T-cell (primary cell): ENCODE measurements at places on chromosomes 12 and 14. TPM values are rescaled to one million over a fixed set of nuclear protein-coding genes. Genes with fewer than 3 reads are reported as not detected.

- no peaks in the 10 kb centered on the region for H3K36me3 ChIP-seq
- peak overlapping the region; percentile 64 for H3K27ac ChIP-seq
- DNase-seq, result no peak
- no peaks in the 10 kb centered on the region for H3K27me3 ChIP-seq
Observed at GRCh38 chr12:68180792-68181744, 21.5 kb upstream of the IFNG start.

DNA sequence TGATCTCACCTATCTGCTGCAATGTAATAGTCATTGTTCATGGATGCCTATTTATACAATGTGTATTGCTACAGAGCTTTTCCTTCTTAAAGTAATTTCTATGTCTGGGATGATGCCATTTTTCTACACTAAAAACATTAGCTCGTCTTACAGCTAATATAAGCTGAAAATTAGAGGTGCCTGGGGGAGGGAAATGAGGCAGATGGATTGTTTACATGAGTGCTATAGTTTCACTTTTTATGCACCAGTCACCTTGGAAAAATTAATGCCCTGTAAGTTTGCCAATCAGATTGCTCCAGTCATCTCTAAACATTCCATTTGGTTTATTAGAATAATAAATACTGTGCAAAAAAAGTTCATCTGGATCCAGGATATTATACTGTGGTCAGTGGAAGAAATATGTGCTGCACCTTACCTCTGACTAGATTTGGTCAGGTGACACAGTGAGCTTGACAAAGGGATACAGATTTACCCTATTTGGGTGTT lies 436.2 kb downstream of the RAD51B start:
- peaks cover 56% of the 10 kb centered on the region for H3K4me1 ChIP-seq
- no peak overlapping the region for H3K27ac ChIP-seq
- H3K27me3 ChIP-seq, result no peaks in the 10 kb centered on the region
- H3K36me3 ChIP-seq, result no peaks in the 10 kb centered on the region
- DNase-seq, result no peak

DNA sequence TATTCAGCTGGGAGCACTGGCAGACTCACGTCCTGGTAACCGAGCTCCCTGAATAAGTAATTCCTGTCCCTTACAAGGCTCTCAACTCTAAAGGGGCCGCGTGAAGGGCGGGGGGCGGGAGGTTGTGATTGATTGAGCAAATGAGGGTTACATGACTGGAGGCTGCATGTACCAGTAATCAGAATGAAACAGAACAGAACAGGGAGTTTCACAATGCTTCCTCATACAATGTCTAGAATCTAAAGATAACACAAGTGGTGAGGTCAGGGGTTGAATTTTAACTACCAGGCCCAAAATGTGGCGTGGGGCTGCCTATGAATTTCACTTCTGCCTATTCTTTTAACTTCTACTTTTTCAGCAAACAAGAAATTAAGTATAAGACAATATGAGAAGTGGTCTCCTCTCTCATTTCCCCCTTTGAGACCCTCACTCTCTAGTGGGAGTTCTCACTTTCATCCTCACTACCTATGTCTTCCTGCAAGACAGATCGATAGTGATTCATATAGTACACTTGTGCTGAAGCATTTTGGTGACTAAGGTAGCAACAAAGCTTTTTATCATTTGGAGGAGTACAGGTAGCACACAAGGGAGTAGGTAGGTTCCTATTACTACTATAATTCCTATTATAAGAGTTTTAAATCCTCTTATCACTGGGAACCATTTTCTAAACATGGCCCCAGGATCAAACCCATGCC lies 239.8 kb downstream of the KTN1 start:
- no peaks in the 10 kb centered on the region for H3K27me3 ChIP-seq
- H3K27ac ChIP-seq, result no peak overlapping the region
- H3K4me3 ChIP-seq, result no peak overlapping the region
- H3K36me3 ChIP-seq, result no peaks in the 10 kb centered on the region

DNA sequence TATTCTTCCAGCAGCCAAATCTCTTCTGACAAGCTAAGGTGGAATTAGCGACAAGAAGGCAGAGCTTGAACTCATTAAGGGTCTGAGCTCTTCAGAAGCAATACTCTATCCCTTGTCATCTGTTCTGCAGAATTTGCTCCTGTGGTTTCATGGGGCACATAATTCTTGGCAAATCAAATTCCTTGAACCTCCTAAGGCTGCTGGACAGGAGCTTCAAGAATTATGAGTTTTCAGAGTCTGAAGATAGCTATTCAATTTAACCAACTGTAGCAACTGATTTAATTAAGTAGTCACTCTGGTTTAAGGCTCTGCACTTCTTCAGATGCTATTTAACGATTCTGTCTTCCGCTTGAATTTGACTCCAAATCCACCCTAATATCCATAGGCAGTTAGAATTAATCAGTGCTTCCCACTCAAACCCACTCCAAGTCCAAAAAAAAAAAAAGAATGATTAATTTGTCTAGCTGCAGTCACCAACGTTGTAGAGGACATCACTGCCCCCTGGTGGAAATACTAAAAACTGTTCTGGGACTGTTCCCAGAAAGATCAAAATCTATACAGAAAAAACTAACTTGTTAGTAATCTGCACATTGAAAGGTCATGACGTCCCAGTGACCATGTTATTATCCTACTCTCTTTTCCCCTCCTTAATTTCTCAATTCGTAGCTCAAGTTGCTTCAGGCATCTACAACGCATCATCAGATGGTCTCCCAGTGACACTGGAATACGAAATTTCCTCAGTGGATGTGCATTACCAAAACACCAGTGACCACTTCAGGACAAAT lies 169.9 kb downstream of the KIF21A start:
- H3K36me3 ChIP-seq, result no peaks in the 10 kb centered on the region
- no peak overlapping the region for H3K4me3 ChIP-seq
- H3K27me3 ChIP-seq, result no peaks in the 10 kb centered on the region
- no peak for DNase-seq
- no peaks in the 10 kb centered on the region for H3K4me1 ChIP-seq

GRCh38 chr12:126545411-126545810 lies 1480.2 kb downstream of the AACS start:
- H3K27me3 ChIP-seq, result no peaks in the 10 kb centered on the region
- no peaks in the 10 kb centered on the region for H3K36me3 ChIP-seq
- no peak for DNase-seq
- H3K4me1 ChIP-seq, result no peaks in the 10 kb centered on the region

GRCh38 chr12:82425241-82425640 lies 66.9 kb downstream of the METTL25 start:
- DNase-seq, result no peak
- H3K4me3 ChIP-seq, result no peak overlapping the region
- H3K4me1 ChIP-seq, result no peaks in the 10 kb centered on the region

DNA sequence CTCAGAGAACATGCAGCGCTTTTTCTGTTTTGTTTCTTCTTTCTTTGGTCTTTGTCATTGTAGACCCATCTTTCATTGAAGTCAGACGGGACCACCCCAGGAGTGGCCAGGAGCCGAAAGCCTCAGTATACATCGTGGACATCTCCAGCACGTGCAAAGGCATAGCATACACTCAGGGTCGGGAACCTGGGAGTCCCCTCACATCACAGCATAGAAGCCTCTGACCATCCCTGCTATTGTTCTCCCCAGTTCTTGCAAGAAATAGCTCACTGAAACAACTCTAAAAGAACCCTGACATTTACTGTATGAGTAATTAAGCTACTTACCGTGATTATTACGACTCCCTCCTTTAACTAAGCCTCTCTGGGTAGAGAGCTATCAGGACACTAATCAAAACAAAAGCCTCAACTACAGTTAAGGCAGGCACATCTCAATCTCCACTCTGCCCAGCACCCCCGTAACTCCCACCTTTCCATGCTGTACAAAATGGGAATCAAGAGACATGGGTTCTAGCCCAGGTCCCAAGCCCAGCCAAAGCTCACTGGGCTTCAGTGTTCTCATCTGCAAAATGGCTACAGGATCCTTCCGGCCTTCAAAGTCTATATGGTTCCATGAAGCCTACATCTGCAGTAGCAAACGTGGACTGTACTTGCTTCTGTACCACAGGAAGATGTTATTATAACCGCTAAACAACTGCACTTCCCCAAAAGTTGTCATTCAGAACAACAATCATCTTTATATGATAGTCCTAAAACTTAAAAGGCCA lies 6.7 kb downstream of the CCDC88C start:
- peaks cover 56% of the 10 kb centered on the region for H3K36me3 ChIP-seq
- peaks cover 95% of the 10 kb centered on the region for H3K4me1 ChIP-seq
- peak overlapping the region; percentile 95 for H3K27ac ChIP-seq
- no peaks in the 10 kb centered on the region for H3K27me3 ChIP-seq

DNA sequence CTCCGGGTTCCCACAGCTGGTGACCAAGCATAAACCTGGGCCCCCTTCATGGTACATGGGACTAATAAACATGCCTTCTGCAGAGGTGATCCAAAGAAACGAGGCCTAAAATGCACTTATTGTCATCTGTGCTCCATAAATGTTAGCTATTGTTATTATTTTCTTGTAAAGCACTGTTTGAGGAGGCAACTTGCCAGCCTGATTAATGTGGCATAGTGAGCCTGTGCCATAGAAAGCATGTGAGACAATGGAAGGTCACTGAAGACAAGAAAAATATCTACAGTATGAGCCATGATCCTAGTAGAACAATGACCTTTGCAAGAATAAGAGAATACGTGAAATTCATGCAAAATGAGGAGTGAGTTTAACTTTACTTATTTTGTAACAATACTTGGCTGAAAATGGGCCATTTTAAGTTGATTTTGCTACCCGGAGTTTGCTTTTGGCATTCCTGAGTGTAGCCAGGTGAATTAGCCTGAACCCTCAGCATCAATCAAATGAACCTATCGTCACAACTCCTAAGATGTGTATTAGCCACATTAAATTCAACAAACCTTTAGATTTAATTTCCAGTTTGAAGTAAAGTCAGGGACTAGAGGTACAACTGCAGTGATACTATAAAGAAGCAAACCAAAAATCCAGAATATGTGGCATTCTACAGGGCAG lies 52.2 kb downstream of the CPM start:
- H3K4me3 ChIP-seq, result no peak overlapping the region
- H3K4me1 ChIP-seq, result no peaks in the 10 kb centered on the region
- no peak overlapping the region for H3K27ac ChIP-seq

GRCh38 chr12:47048541-47048940 lies 30.9 kb upstream of the PCED1B start:
- no peaks in the 10 kb centered on the region for H3K4me1 ChIP-seq
- H3K36me3 ChIP-seq, result no peaks in the 10 kb centered on the region
- H3K4me3 ChIP-seq, result no peak overlapping the region
- H3K27ac ChIP-seq, result no peak overlapping the region
- H3K27me3 ChIP-seq, result no peaks in the 10 kb centered on the region
- DNase-seq, result no peak

DNA sequence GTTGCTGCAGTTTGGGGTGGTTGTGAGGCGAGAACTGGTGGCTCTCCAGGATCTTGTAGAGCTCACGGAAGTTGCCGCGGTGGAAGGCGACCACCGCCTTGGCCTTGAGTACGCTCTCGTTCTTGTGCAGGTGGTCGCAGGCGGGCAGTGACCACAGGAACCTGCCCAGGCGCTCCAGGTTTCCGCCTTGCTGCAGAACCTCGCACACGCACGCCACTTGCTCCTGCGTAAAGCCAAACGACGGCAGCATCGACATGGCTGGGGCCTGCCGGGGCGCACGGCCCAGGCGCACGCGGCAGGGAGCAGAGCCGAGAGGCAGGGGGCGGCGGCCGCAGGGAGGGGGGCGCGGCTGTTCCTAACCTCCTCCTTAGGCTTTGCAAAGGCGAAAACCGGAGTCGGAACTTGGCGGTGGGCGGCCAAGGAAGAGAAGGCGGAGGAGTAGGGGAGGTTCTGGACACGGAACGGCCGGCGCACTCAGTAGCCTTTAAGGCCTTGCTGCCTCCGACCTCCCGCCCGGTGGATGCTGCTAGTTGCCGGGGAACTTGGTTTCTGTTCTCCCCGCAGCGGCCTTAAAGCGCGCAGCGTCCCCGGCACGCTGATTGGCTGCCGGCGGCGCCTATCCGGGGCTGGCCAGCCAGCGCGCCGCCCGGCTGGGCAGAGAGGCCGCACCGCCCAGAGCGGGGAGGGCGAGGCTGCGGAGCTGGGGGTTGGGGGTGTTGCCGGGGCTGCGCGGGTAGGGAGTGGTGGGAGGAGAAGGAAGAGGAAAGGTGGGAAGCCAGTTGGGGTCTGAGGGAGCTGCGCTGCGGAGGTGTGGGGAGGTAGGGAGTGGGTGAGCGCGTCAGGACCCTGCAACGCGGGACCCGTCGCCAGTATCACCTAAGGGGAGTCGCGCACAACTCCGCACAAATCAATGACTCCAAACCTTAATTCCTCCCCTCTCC lies at the start of gene SIX1:
Gene SIX1, minus strand, starts transcription at position 544 of the 941 bp plus-strand sequence. Its CDS starts 288 bp downstream, at position 256.
- H3K27ac ChIP-seq, result no peak within 1 kb of the TSS
- DNase-seq, result no peak
- H3K4me3 ChIP-seq, result peak within 1 kb of the TSS; percentile 7
- peaks cover 75% of the 10 kb centered on the region for H3K27me3 ChIP-seq

- no peaks in the 10 kb centered on the region for H3K36me3 ChIP-seq
- H3K27me3 ChIP-seq, result no peaks in the 10 kb centered on the region
- peaks cover 24% of the 10 kb centered on the region for H3K4me1 ChIP-seq
- H3K4me3 ChIP-seq, result no peak overlapping the region
- DNase-seq, result peak; percentile 20
Observed at GRCh38 chr12:8493084-8493483, 20.2 kb upstream of the CLEC4D start.

GRCh38 chr12:70305794-70306193 lies 60.3 kb upstream of the KCNMB4 start:
- H3K4me3 ChIP-seq, result no peak overlapping the region
- no peaks in the 10 kb centered on the region for H3K27me3 ChIP-seq
- no peaks in the 10 kb centered on the region for H3K4me1 ChIP-seq
- no peak for DNase-seq
- H3K36me3 ChIP-seq, result no peaks in the 10 kb centered on the region

GRCh38 chr14:58243790-58244555 lies 670 bp upstream of the PSMA3 start:
- peak overlapping the region; percentile 88 for H3K4me3 ChIP-seq
- peak overlapping the region; percentile 94 for H3K27ac ChIP-seq
- no peaks in the 10 kb centered on the region for H3K27me3 ChIP-seq
- peaks cover 18% of the 10 kb centered on the region for H3K4me1 ChIP-seq
- no peak for DNase-seq

- H3K27me3 ChIP-seq, result no peaks in the 10 kb centered on the region
- H3K36me3 ChIP-seq, result peaks cover 25% of the 10 kb centered on the region
- H3K4me3 ChIP-seq, result no peak overlapping the region
- H3K4me1 ChIP-seq, result no peaks in the 10 kb centered on the region
- H3K27ac ChIP-seq, result no peak overlapping the region
- DNase-seq, result no peak
Observed at GRCh38 chr12:1189163-1189562, 198.1 kb downstream of the ERC1 start.

The PLEKHG7 gene
- total RNA-seq, result not detected

The MORN3 gene
- total RNA-seq, result 13.3 TPM

The PTHLH gene
- not detected for total RNA-seq

The NUMB gene
- total RNA-seq, result 45.1 TPM

The NEUROD4 gene
- not detected for total RNA-seq

The SIX6 gene
- not detected for total RNA-seq
